ENCODE measurements at places on chromosomes 4 and X.

DNA sequence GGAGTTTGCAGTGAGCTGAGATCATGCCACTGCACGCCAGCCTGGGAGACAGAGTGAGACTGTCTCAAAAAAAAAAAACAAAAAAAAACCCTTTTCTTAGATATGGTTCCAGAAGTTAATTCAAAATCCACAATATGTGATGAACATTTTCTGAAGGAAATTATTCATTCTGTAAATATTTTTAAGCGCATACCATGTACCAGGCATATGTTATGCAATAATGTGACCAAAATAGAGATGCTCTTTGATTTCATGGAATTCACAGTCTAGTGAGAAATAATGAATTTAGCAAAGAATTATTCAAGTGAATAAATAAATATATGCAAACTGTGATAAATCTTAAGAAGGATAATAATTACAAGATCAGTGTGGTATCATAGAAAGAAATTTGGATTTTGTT is 174.7 kb downstream of the GC start:
- DNase-seq = no peak

- DNase-seq = no peak
Measured at GRCh38 chr4:147299205-147299604, 181.7 kb upstream of the EDNRA start.

DNA sequence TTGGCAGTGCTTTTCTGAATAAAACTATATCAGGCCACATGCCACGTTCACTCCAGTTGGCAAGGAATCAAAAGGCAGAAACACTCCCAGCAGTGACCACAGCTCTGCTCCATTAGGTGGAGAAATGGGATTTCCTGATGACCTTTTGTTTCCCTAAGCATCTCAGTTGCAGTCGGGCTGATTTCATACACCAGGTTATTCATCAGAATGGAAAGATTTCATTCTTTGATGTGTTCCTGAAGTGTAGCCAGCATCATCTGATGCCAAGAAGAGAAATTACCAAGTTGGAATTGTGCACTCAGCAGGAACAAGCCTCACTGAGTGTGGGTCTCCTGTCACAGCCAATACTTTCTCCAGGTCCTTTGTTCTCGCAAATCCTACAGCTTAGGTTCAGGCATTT is 193.7 kb downstream of the SPATA18 start:
- DNase-seq = no peak

- DNase-seq = no peak
Measured at GRCh38 chr4:153780221-153780620, 8.7 kb downstream of the SFRP2 start.

GRCh38 chr4:1535926-1536578 is 129.8 kb upstream of the NKX1-1 start:
- no peak for DNase-seq

GRCh38 chrX:9418262-9418661 is 46.6 kb upstream of the TBL1X start:
- no peak for DNase-seq

GRCh38 chrX:14300376-14300775 is 229.0 kb upstream of the GLRA2 start:
- no peak for DNase-seq

DNA sequence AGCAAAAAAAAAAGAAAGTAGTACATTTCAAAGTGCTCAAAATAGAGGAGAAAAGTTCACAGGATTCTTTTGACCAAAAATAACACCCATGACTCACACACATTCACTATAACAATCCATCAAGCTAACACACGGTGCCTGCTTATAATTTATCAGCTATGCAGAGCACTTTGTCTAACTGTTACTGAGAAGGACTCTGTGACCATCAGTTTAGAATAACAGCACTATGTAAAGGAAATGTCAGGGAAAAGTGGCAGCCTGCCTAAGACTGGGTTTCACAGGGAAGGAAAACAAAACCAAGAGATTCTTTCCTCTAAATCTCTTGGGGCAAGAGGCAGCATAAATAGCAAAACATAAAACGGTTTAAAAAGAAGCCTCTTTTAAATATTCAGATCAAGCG is 54.8 kb downstream of the CCDC149 start:
- DNase-seq = no peak
